ENCODE measurements at places on chromosomes 5 and 9.

GRCh38 chr9:22030101-22030598 lies 21.0 kb upstream of the CDKN2B start:
- DNase-seq = no peak

DNA sequence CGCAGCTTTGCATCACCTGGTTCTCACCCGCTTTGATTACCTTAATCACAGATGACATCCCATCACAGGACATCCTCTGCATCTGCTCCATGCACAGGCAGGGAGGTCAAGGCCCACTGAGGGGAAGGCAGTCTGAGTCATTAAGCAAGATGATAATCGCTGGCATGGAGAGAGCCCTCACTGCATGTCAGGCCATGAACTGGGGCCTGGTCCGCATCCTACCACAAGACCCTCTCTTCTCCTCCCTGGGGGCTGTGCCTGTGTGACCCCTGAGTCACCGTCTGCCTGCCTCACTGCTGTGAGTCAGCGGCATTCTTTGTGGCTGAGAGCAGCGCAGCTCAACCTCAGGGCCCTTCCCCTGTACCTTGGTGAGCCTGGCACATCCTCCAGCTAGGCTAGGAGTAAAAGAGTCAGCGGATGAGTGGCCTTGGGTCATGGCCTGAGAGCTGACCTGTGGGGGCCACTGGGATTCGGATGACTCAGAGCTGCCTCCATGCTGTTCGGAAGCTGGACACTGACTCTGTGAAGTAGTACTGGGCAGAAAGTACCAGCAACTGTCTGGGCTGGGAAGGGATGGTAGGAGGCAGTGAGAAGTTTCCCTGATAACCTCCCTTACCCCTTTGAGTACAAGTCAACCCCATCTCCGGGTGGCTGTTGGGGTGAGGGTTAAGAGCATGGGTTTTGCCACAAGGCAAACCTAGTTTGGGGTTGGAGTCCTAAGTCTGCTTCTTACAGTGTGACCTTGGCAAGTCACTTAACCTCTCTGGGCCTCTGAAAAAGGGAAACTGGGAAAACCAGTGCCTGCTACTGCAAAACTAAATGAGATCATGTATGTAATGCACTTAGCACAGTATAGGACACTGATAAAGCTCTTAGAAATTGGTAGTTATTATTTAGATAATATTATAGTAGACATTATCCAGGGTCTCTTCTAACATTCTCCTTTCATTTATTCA lies 14.6 kb upstream of the ARSI start:
- DNase-seq = no peak

DNA sequence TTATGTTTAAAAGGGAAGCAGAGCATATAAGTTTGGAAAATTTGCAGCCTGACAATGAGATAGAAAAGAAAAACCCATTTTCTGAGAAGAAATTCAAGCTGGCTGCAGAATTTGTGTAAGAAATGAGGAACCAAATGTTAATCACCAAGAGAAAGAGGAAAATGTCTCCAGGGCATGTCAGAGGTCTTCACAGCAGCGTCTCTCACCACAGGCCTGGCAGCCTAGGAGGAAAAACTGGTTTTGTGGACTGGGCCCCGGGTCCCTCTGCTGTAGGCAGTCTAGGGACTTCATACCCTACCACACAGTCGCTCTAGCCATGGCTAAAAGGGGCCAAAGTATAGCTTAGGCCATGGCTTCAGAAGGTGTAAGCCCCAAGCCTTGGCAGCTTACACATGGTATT lies 32.1 kb upstream of the HSD17B4 start:
- no peak for DNase-seq

GRCh38 chr9:127015921-127016512 lies 101.4 kb downstream of the RALGPS1 start:
- no peak for DNase-seq

DNA sequence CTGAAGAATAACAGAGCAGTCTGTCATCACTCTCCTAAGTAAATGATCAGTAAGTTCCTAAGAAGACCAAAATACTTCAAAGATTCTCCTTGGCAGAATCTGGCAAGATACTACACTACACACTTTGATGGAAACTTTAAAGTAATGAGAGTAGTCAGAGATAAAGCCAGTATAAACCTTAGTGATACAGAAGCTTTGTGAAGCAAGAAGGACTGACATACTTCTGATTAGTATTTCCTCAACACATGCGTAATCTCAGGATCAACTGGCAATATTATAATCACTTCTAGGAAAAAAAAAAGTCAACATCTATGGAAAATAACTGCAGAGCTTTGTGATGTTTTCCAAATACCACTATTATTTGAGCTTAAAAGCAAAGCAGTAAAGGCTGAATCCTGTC lies 34.0 kb upstream of the ADAMTS19 start:
- no peak for DNase-seq

- no peak for DNase-seq
Measured at GRCh38 chr9:105401651-105402050, 46.2 kb upstream of the FSD1L start.

- DNase-seq = no peak
Measured at GRCh38 chr9:124661271-124661670, 109.8 kb downstream of the NR6A1 start.

- no peak for DNase-seq
Measured at GRCh38 chr5:170218726-170219125, 14.1 kb upstream of the C5orf58 start.

DNA sequence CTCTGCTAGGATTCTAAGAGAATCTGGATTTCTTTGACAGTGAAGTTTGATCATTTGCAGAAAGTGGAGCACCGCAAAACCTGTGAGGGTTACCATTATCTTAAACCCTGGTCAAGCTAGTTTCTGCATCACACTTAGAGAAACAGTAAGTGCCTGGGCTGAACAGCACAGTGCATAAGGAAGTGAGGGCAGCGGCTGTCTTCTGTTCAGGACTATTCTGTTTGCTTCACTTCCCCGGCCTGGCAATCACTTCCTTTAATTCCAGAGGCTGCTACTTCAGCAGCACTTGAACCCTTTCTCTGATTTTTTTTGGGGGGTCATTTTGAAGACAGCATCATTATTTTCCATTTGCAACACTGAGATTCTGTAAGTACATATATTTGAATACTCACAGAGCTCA lies 32.0 kb downstream of the SEMA6A start:
- DNase-seq = no peak

DNA sequence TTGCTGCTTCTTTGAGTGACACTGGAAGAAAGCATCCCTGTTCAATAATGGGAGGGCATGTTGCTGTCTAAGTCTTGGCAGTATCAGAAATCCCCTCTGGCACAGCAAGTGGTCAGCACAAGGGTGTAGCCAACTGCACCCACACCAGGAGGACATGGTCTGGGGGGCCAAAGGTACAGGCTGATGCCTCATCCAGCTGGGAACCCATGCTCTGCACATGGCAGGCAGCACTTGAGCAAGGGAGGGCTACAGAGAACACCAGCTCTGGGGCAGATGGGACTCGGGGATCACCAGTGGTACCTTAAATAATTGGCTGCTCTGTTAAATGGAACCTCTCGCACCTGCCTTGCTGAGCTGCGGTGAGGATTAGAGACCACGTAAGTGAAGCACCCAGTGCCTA lies 265.2 kb downstream of the SYK start:
- DNase-seq = no peak

DNA sequence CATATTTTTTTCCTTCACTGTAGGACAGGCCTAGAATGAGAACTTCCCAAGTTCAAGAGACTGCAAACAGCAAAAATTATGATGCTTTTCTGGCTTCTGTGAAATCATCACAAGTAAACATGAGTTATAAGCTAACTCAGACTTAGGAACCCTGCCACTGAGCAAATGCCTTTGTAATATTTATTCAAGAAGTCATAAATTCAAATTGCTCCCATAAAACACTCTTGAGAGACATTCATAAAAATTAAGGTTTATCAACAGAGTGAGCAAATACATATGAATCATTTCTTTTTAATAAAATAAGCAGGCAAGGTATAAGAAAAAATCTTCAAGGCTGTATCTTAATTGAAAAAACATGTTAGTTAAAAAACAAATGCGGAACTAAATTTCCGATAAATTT lies 124.2 kb downstream of the GNA14 start:
- no peak for DNase-seq

GRCh38 chr5:159227452-159227851 lies 18.1 kb upstream of the RNF145 start:
- no peak for DNase-seq

DNA sequence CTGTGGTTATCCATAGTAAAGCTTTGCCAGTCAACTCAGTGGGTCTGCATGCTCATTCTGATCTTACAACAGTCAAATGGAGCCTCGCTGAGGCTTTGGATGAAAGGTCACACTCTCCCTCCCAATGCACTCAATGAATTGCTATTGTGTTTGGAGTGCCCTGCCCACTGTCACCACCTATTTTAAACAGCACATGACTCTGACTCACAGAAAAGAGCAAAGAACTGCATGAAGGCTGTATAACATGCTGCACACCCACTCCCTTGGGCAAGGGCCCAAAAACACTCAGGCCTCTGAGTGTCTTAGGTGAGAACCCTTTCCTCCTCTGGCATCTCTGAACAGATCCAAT lies 118.7 kb upstream of the CCDC112 start:
- DNase-seq = no peak

DNA sequence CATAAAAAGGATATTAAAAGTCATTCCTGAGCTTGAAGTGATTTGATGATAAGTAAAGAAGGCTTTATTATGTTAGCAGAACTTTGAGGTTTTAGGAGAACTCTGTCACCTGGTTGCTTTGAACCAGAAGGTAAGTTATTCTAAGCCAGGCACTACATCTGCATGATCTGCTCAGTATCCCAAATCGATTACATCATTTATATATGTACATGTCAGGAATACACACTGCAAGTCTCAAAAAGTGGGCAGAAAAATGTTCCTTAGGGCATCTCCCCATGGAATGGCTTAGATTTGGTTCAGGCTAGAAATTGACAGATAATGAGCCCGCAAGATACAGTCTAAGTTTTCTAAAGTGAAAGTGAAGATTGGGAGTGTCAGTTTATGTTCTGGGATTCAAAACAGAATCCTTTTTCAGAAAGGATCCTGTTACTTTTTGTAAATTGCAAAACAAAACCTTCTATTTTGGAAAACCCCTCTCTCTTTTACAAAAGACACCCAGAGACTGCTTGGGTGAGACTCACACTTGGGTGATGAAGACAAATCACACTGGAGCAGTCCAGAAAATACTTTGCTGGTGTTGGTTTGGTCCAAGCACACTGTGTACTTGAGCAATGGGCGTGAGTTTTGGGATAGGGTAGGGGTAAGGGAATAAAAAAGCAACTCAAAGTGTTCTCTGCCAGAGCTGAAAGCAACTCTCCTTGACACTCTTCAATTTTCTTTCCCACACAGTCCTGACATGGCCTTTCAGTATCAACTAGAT lies 114.5 kb downstream of the FOXD1 start:
- no peak for DNase-seq

DNA sequence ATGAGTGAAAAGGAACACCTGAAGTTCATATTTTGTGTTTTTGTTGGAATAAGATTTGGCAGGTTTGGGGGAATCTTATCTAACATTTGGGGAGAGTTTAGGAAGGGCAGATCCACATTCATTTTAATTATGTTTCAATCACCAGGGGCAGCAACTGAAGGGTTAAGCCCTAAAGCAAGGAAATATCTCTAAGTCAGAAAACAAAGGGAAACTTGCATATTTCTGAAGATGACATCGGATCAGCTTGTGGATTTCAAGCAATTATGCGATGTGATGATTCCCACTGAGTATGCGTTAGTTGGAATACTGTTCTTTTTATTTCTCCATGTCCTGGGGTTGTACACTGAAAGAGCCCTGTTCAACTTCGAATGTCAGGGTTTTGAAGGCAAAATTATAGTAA lies 59.8 kb upstream of the NFIB start:
- no peak for DNase-seq

- DNase-seq = no peak
Measured at GRCh38 chr9:106933470-106933869, 70.5 kb downstream of the ZNF462 start.

- no peak for DNase-seq
Measured at GRCh38 chr5:62298118-62298517, 7.9 kb upstream of the KIF2A start.

GRCh38 chr5:10858945-10859344 lies 97.9 kb upstream of the DAP start:
- DNase-seq = no peak

- DNase-seq = no peak
Measured at GRCh38 chr5:160442824-160443431, 21.3 kb downstream of the PTTG1 start.

DNA sequence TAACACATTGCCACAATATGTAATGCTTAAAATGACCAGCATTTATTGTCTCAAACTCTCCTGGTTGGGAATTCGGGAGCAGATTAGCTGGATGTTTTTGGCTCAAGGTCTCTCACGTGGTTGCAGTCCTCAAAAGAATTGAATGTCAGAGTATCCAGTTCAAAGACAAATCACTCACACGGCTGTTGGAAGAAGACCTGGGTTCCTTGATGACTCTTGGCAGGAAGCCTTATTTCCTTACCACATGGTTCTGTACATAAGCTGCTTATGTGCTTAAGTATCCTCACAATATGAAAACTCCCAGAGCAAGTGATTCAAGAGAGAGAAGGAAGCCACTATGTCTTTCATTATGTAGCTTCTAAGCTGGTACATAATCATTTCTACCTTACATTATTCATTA lies 230.3 kb upstream of the PTPRD start:
- DNase-seq = no peak

- DNase-seq = no peak
Measured at GRCh38 chr9:68705531-68706362, 707 bp downstream of the PIP5K1B start.

DNA sequence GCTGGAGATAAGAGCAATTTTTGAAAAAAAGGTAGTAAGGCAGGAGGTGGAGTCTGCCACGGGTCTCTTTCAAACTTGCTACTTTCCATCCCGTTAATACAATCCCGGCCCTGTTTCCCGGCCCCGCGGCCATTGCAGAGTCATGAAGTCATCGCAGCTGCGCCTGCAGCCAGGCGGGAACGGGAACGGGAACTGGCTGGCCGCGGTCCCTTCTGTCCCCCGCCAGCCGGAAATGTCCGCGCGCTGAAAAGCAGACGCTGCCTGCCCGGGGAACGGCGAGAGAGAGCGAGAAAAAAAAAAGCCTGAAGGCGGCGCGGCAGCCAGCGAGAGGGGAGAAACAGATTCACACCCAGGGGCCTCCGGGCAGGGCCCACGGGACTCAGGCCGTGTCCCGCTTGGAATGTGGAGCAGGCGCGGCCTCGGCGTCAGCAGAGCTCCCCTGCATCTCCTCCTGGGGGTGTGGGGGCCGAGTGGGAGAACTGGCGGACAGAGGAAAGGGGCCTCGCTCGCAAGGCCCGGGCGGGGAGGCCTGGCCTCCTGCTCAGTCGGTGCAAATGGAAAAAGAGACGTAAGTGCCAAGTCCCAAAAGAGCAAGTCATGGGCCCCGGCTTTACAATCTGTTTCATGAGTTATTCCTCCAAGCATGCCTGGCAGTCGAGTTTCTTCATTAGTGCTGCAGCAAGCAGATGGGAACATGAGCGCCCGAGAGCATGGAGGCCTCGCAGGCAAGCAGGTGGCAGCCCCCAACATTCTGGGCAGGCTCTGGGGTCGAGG lies 201.2 kb upstream of the GAS1 start:
- peak; percentile 62 for DNase-seq

DNA sequence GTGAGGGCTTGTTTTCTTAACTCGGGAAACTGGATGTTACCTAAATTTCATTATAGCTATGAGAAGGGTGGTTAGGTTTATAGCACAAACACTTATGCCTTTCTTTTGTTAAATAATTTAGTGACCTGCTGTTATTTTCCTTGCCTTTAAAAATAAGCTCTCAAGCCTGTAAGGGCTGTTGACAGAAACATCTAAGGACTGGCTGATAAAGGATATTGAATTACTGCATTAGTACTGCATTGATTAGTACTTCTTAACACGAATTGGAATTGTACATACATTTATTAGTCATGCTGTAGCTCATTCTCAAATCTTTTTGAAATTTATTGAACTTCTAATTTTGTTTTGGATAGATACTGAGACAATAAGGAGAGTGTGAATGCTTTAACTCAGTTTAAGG lies 85.1 kb upstream of the DHFR start:
- DNase-seq = no peak

Data from C1 segment of cervical spinal cord (tissue), 14 donors.